Activated CD4-positive, alpha-beta T cell treated with anti-CD3 and anti-CD28 coated beads, Interleukin-2, amount 10 ng/mL, durations not matched to agents 24 days and 14 days (primary cell): ENCODE measurements at places on chromosomes 1 and 21. TPM values are rescaled to one million over a fixed set of nuclear protein-coding genes. Genes with fewer than 3 reads are reported as not detected.

DNA sequence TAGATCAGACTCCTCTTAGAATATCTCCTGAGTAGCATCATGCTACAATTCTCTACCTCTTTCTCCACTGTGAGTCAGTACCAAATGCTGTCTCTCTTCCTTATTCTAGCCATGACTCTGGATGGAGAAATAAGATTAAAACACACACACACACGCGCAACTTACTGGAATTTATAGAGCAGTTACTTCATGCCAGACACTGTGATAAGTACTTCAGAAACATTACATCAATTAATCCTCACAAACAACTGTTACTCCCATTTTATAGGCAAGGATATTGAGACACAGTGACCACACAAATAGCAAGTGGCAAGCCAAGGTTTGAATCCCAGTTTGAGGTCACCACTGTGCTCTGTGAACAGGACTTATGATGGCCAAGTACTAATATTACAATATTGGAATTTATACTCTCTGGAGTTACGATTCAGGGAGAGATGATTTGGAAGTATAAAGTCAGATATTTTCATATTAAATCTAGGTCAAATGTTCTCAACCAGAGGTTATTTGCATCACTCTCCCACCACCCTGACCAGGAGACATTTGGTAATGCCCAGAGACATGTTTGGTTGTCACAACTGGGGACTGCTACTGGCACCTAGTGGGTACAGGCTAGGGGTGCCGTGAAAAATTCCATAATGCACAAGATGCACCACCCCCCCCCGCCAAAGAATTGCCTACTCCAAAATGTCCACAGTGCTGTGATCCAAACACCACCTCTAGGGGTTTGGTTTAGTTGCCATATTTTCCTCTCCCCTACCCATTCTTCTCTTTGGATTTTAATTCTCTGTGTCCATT, 221.6 kb downstream of the LTN1 start:
- no peak for DNase-seq
- H3K27me3 ChIP-seq: no peaks in the 10 kb centered on the region
- no peak overlapping the region for H3K4me3 ChIP-seq
- peak overlapping the region; percentile 42 for H3K27ac ChIP-seq
- peaks cover 30% of the 10 kb centered on the region for H3K36me3 ChIP-seq

GRCh38 chr1:19825298-19825697, 10.2 kb upstream of the RNF186 start:
- no peak overlapping the region for H3K27ac ChIP-seq
- no peak for DNase-seq
- H3K27me3 ChIP-seq: peaks cover 13% of the 10 kb centered on the region
- H3K4me1 ChIP-seq: peaks cover 4% of the 10 kb centered on the region
- H3K36me3 ChIP-seq: no peaks in the 10 kb centered on the region

Gene KPNA6
- total RNA-seq: 79.4 and 87.6 TPM in 2 replicates

Gene AGT
- total RNA-seq: not detected in 2 replicates

- H3K4me1 ChIP-seq: peaks cover 66% of the 10 kb centered on the region
- DNase-seq: no peak
- no peaks in the 10 kb centered on the region for H3K36me3 ChIP-seq
- H3K4me3 ChIP-seq: peak overlapping the region; percentile 13
- peaks cover 7% of the 10 kb centered on the region for H3K27me3 ChIP-seq
Observed at GRCh38 chr1:101290119-101290921, 53.5 kb downstream of the S1PR1 start.

GRCh38 chr1:197677752-197678295, 97.5 kb downstream of the DENND1B start:
- H3K4me1 ChIP-seq: peaks cover 7% of the 10 kb centered on the region
- H3K4me3 ChIP-seq: no peak overlapping the region
- H3K36me3 ChIP-seq: no peaks in the 10 kb centered on the region
- H3K27me3 ChIP-seq: no peaks in the 10 kb centered on the region
- DNase-seq: no peak

Gene GNG4
- 76.2 and 77.2 TPM in 2 replicates for total RNA-seq

DNA sequence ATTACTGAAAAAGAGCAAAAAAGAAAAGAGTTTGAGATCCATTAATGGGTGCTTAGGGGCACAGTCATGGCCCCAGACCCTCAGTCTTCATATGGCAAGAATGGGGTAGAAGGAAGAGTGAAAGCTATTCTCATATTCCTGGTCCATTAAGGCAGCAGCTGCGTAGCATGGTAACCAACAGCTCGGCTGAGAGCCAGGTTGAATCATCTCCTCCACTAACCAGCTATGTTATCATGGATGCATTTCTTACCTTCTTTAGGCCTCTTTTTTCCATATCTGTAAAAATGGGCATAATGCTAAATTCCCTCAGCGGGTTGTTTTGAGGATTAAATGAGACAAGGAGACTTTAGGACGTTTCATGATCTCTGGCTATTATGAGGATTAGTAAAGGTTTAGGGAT, 15.0 kb upstream of the SARS1 start:
- no peak overlapping the region for H3K4me3 ChIP-seq
- H3K36me3 ChIP-seq: peaks cover 10% of the 10 kb centered on the region
- H3K4me1 ChIP-seq: peaks cover 24% of the 10 kb centered on the region
- no peak overlapping the region for H3K27ac ChIP-seq
- DNase-seq: no peak

Gene FAM110D
- total RNA-seq: 0.07 and 0.09 TPM in 2 replicates

Gene DNAI4
- 0.26 and 2.7 TPM in 2 replicates for total RNA-seq

DNA sequence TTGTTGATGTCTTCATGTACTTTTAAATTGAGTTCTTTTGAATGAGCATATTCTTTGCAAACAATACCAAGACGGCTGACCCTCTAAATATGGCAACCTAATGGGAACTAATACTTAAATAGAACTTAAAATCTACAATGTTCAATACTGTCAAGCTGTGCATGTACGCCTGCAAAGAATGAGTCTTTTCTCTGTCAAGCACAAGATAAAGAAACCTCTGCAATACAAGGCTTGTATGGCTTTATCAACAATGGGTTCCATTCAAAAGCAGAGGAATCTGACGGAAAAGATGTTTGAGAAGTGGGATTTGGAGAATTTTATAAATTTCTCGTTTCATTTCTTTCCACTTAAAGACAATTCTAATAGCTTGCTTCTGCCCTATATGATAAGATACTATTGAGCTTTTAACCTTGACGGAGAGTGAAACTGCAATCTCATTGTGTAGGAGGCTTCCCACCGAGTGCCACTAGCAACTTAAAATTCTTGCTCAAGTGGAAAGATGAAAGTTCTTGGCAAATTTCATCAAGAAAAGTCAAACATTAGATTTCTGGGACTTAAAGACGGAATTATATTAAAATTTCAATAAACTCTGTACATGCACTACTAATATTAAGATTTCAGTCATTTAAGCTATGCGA, 119.8 kb downstream of the RGS21 start:
- H3K4me1 ChIP-seq: no peaks in the 10 kb centered on the region
- H3K27me3 ChIP-seq: peaks cover 4% of the 10 kb centered on the region
- H3K4me3 ChIP-seq: no peak overlapping the region
- no peaks in the 10 kb centered on the region for H3K36me3 ChIP-seq

Gene OR2T3
- not detected in 2 replicates for total RNA-seq

- no peak overlapping the region for H3K4me3 ChIP-seq
- H3K27ac ChIP-seq: no peak overlapping the region
- peaks cover 6% of the 10 kb centered on the region for H3K4me1 ChIP-seq
- peaks cover 14% of the 10 kb centered on the region for H3K27me3 ChIP-seq
- no peaks in the 10 kb centered on the region for H3K36me3 ChIP-seq
Observed at GRCh38 chr1:207463021-207463420, 8.9 kb downstream of the CR2 start.

- no peaks in the 10 kb centered on the region for H3K27me3 ChIP-seq
- H3K4me1 ChIP-seq: peaks cover 33% of the 10 kb centered on the region
- no peak for DNase-seq
- no peak overlapping the region for H3K27ac ChIP-seq
- no peaks in the 10 kb centered on the region for H3K36me3 ChIP-seq
Observed at GRCh38 chr1:12049616-12050015, 13.5 kb upstream of the TNFRSF8 start.

DNA sequence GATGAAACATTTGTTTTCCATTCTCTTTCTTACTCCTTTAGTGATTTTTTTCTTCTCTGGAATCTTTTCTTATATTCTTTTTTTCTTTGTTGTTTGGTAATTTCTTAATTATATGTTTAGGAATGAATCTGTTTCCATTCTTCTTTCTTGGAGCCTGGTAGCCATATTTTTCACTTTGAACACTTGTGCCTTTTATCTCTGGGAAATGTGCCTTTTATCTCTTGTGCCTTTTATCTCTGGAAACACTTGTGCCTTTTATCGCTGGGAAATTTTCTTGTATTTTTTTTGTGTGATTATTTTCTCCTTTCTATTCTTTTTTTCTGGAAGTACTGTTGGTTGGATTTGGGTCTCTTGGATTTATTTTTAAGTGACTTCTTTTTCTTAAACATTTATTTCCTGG, 118.2 kb downstream of the LEPR start:
- H3K27ac ChIP-seq: no peak overlapping the region
- no peak overlapping the region for H3K4me3 ChIP-seq
- H3K4me1 ChIP-seq: no peaks in the 10 kb centered on the region

DNA sequence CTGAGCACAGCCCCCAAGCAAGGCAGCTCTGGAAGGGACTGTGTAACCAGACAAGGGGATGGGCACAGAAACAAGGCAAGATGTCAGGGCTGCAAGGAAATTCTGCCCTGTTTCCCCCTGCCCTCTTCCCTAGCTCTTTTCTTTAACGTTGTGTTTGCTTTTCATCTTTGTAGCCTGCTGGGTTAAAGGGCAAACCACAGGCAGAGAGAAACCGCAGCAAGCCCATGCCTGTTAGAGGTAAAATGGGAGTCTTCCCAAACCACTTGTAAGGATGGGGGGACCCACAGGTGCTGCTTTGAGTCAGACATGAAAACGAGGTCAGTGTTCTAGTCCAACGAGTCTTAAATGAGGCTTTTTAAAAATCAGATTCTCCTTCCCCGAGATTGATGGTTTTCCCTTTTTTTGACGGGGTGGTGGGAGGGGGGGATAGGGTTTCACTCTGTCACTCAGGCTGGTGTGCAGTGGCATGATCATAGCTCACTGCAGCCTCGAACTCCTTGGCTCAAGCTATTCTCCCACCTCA, 13.3 kb downstream of the TGFBR3 start:
- DNase-seq: peak; percentile 77
- H3K4me1 ChIP-seq: peaks cover 51% of the 10 kb centered on the region
- H3K36me3 ChIP-seq: peaks cover 3% of the 10 kb centered on the region
- peaks cover 19% of the 10 kb centered on the region for H3K27me3 ChIP-seq

Gene EXTL1
- not detected in 2 replicates for total RNA-seq

DNA sequence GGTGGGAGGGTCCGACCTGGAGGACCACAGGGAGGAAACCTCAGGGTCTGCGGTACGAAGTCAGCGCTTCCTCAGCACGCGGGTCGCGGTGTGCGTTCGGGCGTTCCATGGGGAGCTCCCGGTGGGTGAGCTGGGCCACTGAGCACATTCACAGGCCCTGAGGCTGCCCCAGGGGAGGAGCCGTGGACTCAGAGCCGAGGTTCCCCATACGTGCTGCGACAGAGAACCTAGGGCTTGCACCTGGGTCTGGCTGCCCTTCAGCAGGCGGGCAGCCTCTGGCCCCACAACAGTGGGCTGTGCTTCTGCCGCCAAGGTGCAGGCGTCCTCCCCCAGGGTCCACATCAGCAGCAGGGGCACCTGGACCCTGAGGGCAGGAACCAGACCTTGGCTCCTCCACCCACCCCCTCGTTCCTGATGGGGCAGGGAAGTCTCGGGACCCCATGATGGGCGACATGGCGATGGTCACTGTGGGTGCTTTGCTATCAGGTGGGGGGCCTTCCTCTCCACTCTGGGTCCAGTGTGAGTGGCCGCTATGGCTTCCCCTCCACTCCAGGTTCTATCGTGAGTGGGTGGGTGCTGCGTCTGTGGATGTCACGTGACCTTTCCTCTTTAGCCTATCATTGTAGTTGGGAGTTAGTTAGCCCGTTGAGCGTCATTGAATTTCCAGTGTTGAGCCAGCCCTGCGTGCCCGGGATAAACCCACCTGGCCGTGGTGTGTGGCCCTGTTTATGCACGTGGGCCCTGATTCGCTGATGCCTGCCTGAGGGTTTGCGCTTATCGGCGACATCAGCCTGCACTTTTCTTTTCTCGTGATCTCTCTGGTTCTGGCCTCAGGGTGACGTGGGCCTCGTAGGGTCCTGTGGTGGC, 27.9 kb downstream of the FTCD start:
- no peak overlapping the region for H3K27ac ChIP-seq
- H3K4me3 ChIP-seq: no peak overlapping the region
- H3K4me1 ChIP-seq: no peaks in the 10 kb centered on the region

Gene CD247
- total RNA-seq: 183 and 186 TPM in 2 replicates

- no peaks in the 10 kb centered on the region for H3K36me3 ChIP-seq
- H3K27ac ChIP-seq: no peak overlapping the region
- no peaks in the 10 kb centered on the region for H3K4me1 ChIP-seq
- no peak for DNase-seq
- no peak overlapping the region for H3K4me3 ChIP-seq
- peaks cover 73% of the 10 kb centered on the region for H3K27me3 ChIP-seq
Observed at GRCh38 chr1:85313888-85314696, 37.7 kb upstream of the BCL10 start.

Gene CBR3
- total RNA-seq: 17.2 and 19.8 TPM in 2 replicates

- no peaks in the 10 kb centered on the region for H3K4me1 ChIP-seq
- no peak for DNase-seq
- no peak overlapping the region for H3K4me3 ChIP-seq
- H3K27me3 ChIP-seq: no peaks in the 10 kb centered on the region
Observed at GRCh38 chr1:210657806-210658205, 329.1 kb downstream of the HHAT start.

Gene CELA3A
- total RNA-seq: not detected in 2 replicates

DNA sequence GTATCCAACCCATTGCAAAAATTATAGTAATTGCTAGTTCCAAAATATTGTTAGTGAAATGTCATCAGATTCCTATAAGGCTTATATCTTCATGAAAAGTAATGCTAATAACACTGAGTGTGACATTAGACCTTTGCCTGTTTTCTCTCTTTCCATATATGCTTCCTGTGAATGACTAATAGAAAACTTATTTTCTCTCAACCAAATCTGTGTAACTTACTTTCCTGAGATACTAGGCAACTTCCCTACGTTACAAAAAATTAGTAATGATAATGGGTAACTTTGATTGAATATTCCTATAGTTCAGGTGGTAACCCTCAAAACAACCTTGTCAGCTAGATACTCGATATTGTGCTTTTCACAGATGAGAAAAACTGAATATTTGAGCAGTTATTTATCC, 124.2 kb upstream of the HNRNPU start:
- no peaks in the 10 kb centered on the region for H3K36me3 ChIP-seq
- DNase-seq: no peak
- H3K4me3 ChIP-seq: no peak overlapping the region

DNA sequence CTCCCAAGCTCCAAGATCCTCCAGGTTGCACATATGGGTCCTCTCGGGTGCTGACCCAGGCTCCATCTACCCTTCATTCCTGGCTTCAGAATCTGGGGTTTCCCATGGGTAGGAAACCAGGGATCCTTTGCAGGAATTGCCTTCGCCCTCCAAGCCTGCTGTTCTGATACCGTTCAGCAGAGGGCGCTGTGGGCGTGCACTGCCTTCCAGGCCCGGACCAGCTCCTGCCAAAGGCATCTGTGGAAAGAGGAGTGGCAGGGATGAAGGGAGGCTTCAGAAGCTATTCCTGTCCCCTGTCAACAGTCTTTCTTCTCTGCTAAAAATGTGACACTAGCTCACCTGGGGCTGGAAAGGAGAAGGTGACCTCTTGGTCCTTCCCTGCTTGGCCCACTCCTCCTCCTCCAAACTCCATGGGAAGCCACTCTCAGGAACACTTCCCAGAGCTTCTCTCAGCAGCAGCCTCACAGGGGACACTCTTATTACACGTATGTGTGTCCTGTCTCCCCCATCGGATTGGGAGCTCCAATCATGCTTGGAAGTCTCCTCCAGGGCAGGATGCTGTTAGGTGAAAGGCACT, 71.2 kb downstream of the VWA5B1 start:
- no peak overlapping the region for H3K4me3 ChIP-seq
- H3K4me1 ChIP-seq: peaks cover 3% of the 10 kb centered on the region
- H3K27me3 ChIP-seq: peaks cover 54% of the 10 kb centered on the region
- peak; percentile 76 for DNase-seq
- no peaks in the 10 kb centered on the region for H3K36me3 ChIP-seq

Gene PRR9
- total RNA-seq: not detected in 2 replicates

Gene C1orf185
- total RNA-seq: not detected in 2 replicates
